NCI-H774 (cell line): ENCODE measurements at places on chromosomes 12 and 14.

- DNase-seq: no peak
These were observed 208.7 kb downstream of the PCNX1 start for GRCh38 chr14:71115821-71116567.

- DNase-seq: no peak
These were observed 1.3 kb upstream of the JDP2 start for GRCh38 chr14:75426332-75427125.

DNA sequence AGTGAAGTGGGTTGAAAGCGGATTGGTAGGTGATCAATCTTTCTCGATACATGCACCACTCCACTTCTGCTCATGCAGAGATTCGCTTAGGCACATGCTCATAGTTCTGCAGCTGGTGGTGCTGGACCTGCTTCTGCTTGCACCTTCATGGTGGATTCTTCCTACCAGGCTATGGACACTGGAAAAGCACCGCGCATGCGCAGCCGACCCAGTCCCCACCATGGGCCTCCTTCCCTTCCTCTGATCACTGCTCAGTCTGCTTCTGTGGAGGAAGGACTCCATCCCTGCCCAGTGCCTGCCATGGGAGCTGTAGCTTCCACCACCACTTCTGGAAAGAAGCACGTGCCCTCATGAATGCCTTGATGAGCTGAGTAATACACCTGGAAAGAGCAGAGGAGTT lies 61.8 kb upstream of the PTPRQ start:
- no peak for DNase-seq

- DNase-seq: no peak
These were observed 151.8 kb upstream of the NPAS3 start for GRCh38 chr14:32786886-32787285.

DNA sequence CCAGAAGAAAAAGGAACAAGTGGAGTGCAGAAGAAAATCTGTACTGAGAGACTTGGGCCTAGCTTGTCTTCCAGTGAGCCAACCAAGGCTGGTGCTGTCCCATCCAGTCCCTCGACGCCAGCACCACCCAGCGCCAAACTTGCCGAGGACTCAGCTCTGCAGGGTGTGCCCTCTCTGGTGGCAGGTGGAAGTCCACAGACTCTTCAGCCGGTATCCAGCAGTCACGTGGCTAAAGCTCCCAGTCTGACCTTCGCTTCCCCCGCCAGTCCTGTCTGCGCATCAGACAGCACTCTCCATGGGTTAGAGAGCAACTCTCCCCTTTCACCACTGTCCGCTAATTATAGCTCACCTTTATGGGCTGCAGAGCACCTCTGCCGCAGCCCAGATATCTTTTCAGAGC lies 15.6 kb downstream of the CIPC start:
- DNase-seq: no peak

- peak; percentile 10 for DNase-seq
These were observed 14.7 kb downstream of the ITGA5 start for GRCh38 chr12:54404061-54405004.

GRCh38 chr12:111841236-111841749 lies 735 bp upstream of the MAPKAPK5 start:
- no peak for DNase-seq

DNA sequence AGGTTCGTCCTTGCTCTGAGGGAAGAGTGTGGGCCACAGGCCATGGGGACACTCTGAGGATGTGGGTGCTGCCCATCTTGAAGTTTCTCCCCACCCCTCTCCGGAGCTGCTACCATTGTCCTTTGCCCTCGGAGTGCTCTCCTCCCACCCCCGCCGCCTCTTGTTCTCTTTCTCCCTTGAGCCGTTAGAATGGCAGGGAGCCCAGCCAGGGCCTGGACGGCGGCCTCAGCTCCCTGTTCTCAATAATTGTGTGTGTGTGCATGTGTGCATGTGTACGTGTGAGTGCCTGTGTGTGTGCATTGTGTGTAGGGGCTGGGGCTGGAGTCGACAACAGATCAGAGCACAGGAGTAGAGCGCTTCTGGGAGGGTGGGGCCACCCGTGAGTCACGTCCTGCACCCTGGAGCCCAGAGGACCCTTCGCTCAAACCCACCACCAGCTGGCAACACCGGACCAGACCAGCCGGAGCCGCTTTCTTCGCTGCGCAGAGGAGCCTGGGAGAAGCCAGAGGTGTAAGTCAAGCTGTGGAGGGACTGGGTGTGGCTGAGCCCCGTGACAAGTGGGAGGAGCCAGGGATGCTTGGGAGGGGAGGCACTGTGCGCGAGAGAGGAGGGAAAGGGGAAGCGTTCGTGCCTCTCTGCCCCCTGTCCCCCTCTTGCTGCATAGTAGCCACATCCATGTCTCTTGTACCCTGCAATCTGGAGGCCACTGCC lies 25.9 kb upstream of the KCNA5 start:
- DNase-seq: no peak

DNA sequence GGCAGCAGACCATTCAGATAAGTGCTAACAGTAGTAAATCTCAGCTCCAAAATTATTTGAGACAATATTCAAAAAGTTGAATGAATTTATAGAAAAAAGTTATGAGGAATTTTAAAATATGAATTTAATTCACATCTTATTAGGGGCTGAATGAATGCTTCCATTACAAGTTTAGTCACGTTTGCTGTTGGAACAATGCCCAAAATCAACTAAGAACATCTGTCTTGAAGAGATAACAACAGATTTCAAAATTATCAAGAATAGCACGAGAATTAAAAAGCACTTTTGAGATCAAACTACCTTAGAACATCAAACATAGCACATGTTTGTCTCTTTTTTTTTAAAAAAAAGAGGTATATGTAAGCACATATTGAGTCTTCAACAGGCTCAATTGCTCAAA lies 115.4 kb upstream of the PPFIA2 start:
- no peak for DNase-seq
